ENCODE measurements at places on chromosomes 13 and 19.

DNA sequence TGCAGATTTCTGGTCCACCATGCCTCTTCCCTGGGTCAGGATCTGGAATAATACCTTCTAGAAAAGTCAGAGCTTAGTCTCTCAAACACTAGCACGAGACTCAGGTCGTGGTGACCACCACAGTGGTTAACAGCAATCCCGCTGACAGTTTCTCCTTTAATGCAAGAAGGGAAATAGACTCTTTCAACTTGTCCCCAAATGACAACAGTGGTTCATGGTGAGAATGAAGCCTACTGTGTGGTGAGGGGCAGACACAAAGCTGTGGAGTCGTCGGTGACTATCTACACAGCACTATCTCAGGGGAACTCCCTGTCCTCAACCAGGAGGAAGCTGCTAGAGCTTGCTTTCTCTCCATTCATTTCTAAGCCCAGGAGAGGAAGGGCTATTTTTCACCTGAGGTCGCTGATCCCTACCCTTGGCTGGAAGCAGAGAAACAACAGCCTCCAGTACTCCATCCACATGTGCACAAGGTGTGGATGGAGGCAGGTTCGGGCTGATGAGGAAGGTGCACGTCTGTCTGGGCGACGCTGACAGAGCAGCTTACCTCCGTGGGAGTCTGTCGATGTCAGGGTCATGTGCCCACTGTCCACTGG, 72.4 kb downstream of the STK24 start:
- no peak for DNase-seq

- DNase-seq = no peak
Observed at GRCh38 chr13:99630269-99630898, 129.1 kb downstream of the TM9SF2 start.

- no peak for DNase-seq
Observed at GRCh38 chr19:2324220-2324948, 4.0 kb downstream of the LSM7 start.

DNA sequence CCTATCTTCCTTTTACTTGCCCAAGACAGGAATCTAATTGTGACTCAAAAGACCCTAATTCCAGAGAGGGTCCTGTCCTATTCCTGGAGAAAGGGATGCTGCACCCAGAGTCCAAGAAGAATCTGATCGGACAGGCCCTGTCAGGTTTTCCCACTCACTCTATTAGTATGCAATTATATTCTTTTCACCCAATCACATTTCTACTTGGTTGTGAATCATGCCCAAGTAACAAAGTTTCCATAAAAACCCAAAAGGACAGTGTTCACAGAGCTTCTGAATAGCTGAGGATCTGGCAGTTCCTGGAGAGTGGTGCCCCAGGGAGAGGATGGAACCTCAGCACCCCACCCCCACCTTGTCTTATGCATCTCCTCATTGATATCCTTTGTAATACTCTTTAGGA, 135.3 kb upstream of the SLITRK5 start:
- no peak for DNase-seq

DNA sequence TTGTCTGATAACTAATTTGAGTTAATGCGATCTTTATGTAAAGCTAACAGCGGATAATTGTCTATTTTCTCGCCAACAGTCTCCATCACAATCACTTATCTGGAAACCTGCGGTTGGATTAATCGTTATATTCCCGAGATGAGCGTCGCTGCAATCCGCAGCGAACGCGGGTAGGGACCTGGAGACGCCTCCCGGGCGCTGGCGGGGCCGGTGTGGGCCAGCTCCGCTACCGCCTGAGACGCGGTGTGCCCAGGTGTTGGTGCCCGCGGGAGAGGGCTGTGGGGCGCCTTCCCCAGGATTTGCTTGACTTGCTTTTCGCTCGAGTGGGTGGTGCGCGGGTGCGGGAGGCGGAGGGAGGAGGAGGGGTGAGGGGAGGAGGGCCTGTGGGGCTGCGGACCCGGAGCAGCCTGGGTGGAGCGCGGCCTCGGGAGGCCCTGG, 38.3 kb downstream of the SOX1 start:
- no peak for DNase-seq

DNA sequence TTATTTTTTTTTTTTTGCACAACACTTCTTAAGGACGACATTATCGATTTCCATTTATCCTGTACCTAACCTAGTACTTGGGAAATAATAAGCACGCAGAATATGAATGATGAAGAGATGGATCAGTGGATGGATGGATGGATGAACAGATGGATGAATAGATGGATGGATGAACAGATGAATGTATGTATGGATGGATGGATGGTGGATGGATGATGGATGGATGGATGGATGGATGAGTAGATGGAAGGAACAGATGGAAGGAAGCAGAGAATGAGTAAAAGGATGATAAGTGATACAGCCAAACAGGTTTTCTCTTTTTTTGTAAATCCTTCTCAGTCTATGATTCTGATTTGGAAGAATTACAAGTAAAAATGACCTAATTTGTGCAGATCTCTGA, 166.9 kb downstream of the COL4A1 start:
- DNase-seq = no peak

DNA sequence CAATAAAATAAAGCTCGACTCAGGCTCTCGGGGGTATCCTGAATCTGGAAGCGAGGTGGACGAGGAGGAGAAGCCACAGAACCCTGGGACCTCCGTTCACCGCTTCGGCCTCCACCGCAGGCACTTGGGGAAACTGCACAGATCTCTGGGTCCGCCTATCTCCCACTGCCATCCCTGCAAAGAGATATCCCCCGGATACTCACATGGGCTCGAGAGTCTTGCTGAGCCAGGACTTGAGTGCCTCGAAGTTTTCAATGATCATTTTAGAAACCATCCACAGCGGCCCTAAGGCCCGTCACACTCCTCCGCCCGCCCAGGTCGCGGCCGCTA, 589 bp downstream of the RBM26 start:
- DNase-seq = no peak

DNA sequence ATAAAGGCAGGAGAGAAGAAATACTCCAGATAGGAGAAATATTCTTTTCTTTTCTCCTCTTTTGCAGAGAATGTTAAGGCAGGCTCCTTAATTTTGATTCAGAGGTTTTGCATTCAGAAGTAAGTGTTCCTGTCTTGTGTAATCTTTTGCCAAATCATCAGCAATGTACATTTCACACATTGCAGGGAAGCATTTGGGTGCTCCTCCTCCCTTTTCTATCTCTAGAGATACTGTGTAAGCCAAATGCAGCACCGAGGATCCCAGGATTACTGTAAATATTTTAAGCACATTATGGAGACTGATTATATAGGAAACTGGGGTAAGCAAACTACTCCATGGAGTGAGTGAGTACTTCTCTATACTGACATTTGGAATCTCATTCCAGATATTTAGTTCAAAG, 7.2 kb downstream of the ATP8A2 start:
- no peak for DNase-seq

DNA sequence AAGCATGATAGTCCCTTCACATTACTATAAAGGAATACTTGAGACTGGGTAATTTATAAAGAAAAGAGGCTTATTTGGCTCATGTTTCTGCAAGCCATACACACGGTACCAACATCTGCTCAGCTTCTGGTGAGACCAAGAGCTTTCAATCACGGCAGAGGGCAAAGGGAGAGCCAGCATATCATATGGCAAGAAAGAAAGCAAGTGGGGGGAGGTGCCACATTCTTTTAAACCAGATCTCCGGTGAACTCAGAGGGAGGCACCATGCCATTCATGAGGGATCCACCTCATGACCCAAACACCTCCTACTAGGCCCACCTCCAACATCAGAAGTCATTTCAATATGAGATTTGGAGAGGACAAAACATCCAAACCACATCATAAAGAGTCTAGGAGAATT, 20.3 kb downstream of the XPO4 start:
- no peak for DNase-seq

DNA sequence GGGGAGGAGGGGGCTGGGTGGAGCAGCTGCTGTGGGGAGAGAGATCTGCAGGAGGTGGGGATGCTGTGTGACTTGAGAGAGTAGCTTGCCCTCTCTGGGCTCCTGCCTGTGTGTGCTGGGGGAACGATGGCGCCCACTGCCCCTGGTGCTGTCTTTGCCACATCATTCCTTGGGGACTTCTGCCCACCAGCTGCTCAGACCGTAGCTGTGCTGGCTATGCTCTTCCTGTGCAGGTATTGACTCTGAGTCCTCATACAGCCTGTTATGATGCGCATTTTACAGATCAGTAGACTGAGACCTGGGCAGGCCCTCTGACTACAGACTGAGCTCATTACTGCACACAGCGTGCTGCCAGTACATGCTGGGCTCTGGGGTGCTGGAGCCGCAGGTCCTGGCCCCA, 51.1 kb downstream of the DNM2 start:
- no peak for DNase-seq

GRCh38 chr13:30799356-30799824, 64.0 kb downstream of the ALOX5AP start:
- DNase-seq = no peak

DNA sequence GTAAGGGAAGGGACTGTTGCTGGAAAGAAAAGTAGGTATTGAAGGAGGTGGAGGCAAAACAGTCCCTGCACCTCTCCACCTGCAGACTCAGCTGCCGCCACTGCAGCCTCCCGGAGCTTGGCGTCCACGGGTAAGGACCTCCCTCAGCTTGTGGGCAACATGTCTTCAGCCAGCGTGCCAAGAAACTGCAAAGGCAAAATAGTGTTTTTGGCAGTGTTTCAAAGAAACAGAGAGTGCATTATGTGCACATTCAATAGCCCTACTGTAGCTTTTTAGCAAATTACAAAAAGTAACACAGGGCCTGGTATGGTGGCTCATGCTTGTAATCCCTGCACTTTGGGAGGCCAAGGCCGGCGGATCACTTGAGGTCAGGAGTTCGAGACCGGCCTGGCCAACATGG, 57.4 kb downstream of the ATP11A start:
- no peak for DNase-seq

DNA sequence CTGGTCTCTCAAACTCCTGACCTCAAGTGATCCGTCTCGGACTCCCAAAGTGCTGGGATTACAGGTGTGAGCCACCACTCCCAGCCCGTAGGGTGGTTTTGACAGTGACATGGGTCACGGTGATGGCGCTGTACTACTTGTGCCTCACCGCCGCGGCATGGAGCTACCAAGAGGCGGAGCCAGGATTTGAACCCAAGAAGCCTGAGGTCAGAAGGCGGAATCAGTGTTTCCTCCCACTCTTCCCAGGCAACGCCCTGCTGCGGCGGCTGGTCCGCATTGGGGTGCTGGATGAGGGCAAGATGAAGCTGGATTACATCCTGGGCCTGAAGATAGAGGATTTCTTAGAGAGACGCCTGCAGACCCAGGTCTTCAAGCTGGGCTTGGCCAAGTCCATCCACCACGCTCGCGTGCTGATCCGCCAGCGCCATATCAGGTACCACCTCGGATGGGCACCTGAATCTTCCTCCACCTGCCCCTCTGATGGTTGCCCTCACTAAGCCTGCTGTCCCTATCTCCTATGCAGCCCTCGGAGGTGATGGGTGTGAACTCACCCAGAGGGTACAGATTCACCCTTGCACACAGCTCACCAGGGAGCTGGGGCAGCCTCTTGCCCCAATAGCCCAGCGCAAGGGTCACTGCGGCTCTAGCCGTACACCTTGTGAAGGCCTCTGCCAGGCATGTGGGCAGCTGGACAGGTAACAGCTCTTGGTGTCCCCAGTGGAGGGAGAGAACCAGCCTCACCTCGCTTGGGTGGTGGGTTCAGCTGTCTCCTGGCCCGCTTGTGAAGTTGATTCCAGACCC, 5.6 kb downstream of the RPS9 start:
- DNase-seq = no peak

DNA sequence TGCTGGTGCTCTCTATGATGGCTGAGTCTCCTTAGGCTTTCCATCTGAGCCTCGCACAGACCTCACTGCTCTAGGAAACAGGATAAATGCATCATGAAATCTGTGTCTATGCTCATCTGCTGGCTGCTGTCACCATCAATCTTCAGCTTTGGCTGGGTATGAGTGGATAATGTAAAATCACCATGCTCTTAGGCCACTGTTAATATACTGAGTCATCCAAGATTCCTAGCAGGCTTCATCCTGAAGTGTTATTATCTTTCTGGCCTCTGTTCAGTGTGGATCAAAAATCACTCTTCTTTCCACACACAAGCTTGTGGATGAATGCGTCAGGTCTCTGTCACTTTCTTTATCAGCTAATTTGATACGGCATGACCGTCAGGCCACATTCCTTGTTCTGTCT, 317.4 kb downstream of the NALCN start:
- DNase-seq = no peak

DNA sequence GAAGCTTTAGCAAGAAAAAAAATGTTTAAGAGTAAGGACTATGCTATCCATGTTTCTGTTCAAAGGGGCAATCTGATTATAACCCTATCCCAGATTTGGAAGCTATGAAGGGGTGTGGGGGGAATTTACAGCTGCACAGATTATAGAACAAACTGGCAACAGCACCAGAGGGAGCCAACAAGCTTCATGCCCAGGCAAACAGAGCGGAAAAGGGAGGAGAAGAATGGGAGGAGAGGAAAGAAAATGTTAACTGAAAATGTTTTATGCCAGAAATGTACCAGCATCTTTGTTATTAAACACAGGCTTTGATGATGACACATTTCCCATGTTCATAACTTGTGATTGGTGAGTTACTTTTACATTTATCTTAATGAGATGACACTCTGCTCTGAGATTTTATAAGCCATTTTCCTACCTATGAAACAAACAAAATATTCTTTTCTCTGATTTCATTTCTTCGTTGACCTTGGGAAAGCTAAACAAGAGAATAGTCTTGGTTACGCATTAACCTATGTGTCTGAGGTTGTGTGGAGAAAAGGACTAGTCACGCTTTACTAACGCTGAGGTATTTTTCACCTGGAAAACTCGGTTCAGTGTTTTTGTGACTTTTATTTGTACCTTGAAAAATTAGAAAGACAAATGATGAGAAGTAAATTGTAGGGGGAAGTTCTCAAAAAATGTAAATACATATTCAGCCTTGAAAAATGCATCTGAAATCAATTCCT, 235.8 kb upstream of the MIR17HG start:
- DNase-seq = no peak

DNA sequence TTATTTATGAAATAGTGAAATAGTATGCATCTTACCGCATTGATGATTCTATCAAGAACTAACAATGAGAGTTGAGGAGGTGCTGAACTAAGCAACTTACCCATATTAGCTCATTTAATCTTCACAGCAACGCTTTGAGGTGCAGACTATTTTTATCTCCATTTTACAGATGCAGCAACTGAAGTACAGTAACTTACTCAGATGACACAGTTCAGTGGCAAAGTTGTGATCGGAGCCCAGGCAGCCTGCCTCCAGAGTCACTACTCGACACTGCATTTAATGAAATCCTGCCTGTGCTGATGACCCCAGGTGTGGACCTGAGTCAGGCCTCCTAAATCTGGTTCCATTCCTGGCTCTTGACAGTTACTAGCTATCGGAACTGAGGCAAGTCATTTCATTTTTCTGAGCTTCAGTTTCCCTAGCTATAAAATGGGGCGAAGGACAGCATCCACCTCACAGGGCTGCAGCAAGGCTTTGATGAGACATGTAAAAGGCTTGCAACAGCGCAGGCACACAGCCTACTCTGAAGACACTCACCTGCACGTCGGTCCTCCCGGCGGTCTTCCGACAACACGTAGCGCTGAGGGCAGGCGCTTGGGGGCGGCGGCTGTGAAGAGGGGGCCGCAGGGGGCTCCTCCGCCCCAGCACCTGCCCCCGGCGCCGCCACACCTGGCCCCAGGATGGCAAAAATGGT, 1.5 kb downstream of the MYPOP start:
- no peak for DNase-seq

- DNase-seq = no peak
Observed at GRCh38 chr13:36089130-36089647, 42.0 kb downstream of the DCLK1 start.
